MCF 10A (cell line): ENCODE measurements at places on chromosomes 3 and 15. TPM values are rescaled to one million over a fixed set of nuclear protein-coding genes. Genes with fewer than 3 reads are reported as not detected.

EIF4E3 gene
- 4.3 and 7.6 TPM in 2 replicates for total RNA-seq

TM4SF18 gene
- total RNA-seq = not detected in 2 replicates

ACKR2 gene
- 0.42 and 0.61 TPM in 2 replicates for total RNA-seq

KNG1 gene
- total RNA-seq = not detected in 2 replicates

FBXW12 gene
- total RNA-seq = not detected in 2 replicates

WDR49 gene
- 0.54 and 0.98 TPM in 2 replicates for total RNA-seq

MCTP2 gene
- 20.5 and 25.7 TPM in 2 replicates for total RNA-seq

SST gene
- total RNA-seq = not detected in 2 replicates

- no peaks in the 10 kb centered on the region for H3K27me3 ChIP-seq
These were observed 149.1 kb downstream of the SEMA6D start for GRCh38 chr15:47866446-47866845.

DNA sequence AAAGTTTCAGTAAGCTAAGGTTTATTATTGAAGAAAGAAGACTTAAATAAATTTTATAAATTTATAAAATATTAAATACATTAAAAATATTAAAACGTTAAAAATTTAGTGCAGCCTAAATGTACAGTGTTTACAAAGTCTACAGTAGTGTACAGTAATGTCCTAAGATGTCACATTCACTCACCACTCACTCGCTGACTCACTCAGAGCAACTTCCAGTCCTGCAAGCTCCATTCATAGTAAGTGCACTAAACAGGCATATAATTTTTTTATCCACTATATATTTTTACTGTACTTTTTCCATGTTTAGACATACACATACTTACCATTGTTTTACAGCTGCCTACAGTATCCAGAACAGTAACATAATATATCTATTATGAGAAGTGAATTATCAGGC, 51.5 kb downstream of the TJP1 start:
- no peak for DNase-seq
- no peak overlapping the region for H3K4me3 ChIP-seq
- no peaks in the 10 kb centered on the region for H3K27me3 ChIP-seq
- peaks cover 47% of the 10 kb centered on the region for H3K36me3 ChIP-seq
- H3K4me1 ChIP-seq = peaks cover 37% of the 10 kb centered on the region

DNA sequence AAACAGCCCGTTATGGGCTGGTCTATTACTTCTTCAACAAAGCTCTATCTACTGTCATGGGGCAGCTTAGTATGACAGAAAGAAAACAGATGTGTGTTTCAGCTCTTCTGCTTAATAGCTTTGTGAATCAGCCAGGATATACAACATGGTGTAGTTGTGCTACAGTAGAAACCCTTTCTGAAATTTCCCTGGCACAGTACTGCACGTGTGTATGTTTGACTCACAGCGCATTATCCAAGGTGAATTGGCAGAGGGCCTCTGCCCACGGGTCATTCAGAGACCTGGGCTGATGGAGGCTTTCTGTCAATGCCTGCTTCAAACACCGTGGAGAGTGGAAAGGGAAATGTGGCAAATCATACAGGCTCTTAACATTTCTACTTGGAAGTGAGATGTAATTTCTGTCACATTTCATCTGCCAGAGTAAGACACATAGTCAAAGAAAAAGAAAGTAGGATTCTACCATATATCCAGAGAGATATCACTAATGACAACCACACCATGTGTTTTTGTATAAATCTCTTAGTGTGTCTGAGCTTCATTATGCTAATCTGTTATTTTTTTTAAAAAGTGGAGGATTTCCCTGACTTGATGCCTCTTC, 505.1 kb downstream of the CNTN4 start:
- peaks cover 13% of the 10 kb centered on the region for H3K27me3 ChIP-seq
- H3K36me3 ChIP-seq = no peaks in the 10 kb centered on the region
- H3K4me3 ChIP-seq = no peak overlapping the region
- DNase-seq = no peak
- no peak overlapping the region for H3K27ac ChIP-seq
- no peaks in the 10 kb centered on the region for H3K4me1 ChIP-seq

- no peak overlapping the region for H3K27ac ChIP-seq
- H3K4me3 ChIP-seq = no peak overlapping the region
- H3K27me3 ChIP-seq = peaks cover 74% of the 10 kb centered on the region
- DNase-seq = no peak
These were observed 44.9 kb downstream of the SPATA16 start for GRCh38 chr3:173096140-173096539.

DNA sequence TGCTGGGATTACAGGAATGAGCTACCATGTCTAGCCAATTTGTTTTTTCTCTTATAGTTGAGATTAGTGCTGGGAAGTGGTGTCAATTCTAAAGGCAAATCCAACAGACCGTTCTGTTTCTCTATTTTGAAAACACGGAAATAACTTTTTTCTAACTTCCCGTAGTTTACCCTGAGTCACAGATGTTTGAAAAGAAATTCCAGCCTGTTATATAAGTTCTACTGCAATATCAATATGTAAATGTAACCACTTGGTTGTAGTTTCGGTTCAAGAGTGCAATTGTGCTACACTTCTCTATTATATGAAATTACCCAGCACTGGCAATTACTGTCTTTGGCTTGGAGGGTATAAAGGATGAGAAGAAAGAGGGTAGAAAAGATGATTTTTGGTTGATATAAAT, 22.3 kb upstream of the GNB4 start:
- DNase-seq = no peak
- no peak overlapping the region for H3K27ac ChIP-seq
- no peaks in the 10 kb centered on the region for H3K4me1 ChIP-seq
- no peak overlapping the region for H3K4me3 ChIP-seq

GRCh38 chr3:104269771-104270170, 1096.9 kb upstream of the ALCAM start:
- no peak overlapping the region for H3K4me3 ChIP-seq
- DNase-seq = no peak
- no peaks in the 10 kb centered on the region for H3K27me3 ChIP-seq
- H3K27ac ChIP-seq = no peak overlapping the region

GRCh38 chr3:143810166-143810952, 37.9 kb downstream of the SLC9A9 start:
- no peak overlapping the region for H3K4me3 ChIP-seq
- DNase-seq = no peak
- H3K4me1 ChIP-seq = peaks cover 6% of the 10 kb centered on the region
- H3K36me3 ChIP-seq = peaks cover 5% of the 10 kb centered on the region

GRCh38 chr3:52438579-52439425, 6.1 kb downstream of the SEMA3G start:
- no peak overlapping the region for H3K4me3 ChIP-seq
- no peak for DNase-seq
- peaks cover 7% of the 10 kb centered on the region for H3K4me1 ChIP-seq
- no peaks in the 10 kb centered on the region for H3K27me3 ChIP-seq
- no peaks in the 10 kb centered on the region for H3K36me3 ChIP-seq

DNA sequence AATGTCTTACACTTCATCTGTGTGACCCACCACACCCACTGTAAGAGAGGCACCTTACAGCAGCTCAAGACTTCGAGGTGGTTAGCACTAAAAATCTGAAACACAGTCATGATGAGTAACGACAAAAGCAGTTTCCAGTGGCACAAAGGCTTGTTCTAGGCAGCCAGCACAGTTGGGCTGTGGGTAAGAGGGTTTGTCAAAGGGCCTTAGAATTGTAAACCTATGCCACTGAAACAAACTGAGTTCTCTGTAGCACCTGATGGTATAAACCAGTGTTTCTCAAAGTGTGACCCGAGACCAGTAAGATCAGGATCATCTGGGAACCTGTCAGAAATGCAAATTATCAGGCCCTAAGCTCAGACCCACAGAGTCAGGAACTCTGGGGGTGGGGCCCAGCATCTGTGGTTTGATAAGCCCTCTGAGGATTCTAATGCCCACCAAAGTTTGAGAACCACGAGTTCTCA, 36.5 kb downstream of the DAPK2 start:
- no peaks in the 10 kb centered on the region for H3K27me3 ChIP-seq
- peaks cover 5% of the 10 kb centered on the region for H3K36me3 ChIP-seq
- H3K27ac ChIP-seq = peak overlapping the region; percentile 84
- peak; percentile 64 for DNase-seq

DNA sequence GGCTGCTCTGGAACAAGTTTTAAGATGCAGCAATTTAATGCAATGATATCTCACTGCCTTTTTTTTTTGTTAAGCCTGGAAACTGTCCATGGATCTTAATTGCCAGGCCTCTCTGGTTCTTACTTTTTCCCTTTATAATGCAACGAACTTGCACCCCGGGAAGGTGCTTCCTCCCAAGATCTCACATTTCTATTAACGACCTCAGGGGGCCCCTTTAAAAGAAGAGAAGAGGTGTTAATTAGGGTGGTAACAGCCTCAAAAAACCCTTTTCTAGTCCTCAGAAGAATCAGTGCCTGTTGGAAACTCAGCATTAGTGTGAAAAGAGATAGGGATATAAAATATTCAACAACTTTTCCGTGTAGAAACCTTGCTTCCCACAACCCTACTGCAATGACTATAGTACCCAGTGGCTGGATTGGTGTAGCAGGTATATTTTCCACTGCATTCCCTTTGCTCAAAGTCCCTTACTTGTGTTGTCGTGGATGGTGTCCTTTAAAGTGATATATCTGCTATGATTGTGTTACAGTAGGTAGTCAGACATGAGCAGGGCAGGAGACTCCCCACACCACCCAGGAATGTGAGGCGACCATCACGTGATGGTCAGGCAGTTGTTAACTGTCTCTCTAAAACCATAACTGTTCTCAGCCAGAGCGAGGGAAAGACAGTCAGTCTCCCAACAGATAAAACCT, 121.8 kb downstream of the CTNNB1 start:
- H3K36me3 ChIP-seq = no peaks in the 10 kb centered on the region
- no peak for DNase-seq

GRCh38 chr15:44246521-44247268, 41.8 kb upstream of the GOLM2 start:
- H3K36me3 ChIP-seq = no peaks in the 10 kb centered on the region
- H3K4me3 ChIP-seq = no peak overlapping the region
- no peak for DNase-seq
- H3K4me1 ChIP-seq = no peaks in the 10 kb centered on the region

DNA sequence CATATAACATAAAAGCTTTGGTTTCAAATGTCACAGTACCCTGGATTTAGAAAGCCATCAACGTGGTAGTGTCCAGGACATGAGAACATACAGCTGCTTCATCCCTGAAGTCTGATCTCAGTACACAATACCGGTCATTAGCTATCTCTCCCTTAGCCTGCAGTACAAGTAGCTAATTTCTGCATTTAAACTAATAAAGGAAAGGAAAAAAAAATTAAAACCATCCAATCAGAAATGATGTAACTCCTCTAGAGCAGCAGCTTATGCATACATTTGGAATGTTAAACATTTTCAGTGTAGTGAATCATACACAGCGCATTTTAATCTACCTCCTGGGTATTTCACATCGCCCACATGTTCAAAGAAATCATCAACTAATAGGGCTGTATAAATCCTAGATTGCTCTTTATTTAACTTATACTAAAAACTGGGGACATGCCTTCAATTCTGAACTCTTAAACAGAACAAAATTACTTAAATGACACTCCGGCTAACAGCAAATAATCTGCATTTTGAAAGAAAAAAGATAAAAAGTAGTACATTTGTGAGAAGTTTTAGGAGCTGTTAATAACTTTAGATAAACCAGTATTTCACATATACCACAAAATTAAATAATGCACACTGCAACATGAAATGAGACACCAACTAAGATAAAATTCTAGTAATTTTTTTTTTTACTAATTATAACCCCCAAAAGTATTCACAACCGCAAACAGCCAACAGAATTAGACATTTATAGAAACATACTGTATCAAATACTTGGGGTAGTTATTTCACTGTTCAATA, 3.7 kb downstream of the IGF2BP2 start:
- peak; percentile 78 for DNase-seq
- H3K4me1 ChIP-seq = peaks cover 29% of the 10 kb centered on the region
- no peaks in the 10 kb centered on the region for H3K27me3 ChIP-seq
- peak overlapping the region; percentile 96 for H3K4me3 ChIP-seq
- H3K36me3 ChIP-seq = peaks cover 9% of the 10 kb centered on the region
- peak overlapping the region; percentile 79 for H3K27ac ChIP-seq

DNA sequence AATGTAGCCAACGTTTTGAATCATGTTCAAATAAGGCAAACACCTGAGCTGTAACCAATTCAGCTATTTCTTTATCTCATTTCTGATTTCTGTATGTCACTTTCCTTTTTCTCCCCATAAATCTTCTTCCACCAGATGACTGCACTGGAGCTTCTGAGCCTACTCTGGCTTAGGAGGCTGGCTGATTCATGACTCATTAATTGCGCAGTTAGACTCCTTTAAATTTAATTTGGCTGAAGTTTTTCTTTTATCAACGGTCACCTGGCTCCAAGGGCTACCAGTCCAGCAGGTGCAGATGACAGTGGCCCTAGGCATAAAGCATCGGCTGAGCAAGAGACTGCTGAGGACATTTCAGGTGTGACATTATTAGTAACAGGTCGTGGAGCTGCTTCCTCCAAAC, 39.6 kb upstream of the ITGA11 start:
- no peak overlapping the region for H3K4me3 ChIP-seq
- H3K27me3 ChIP-seq = peaks cover 58% of the 10 kb centered on the region
- no peaks in the 10 kb centered on the region for H3K4me1 ChIP-seq
- no peak for DNase-seq
- H3K27ac ChIP-seq = no peak overlapping the region

- H3K36me3 ChIP-seq = no peaks in the 10 kb centered on the region
- DNase-seq = peak; percentile 65
- peaks cover 6% of the 10 kb centered on the region for H3K4me1 ChIP-seq
These were observed 94.6 kb downstream of the CYP19A1 start for GRCh38 chr15:51243774-51244173.

- no peaks in the 10 kb centered on the region for H3K36me3 ChIP-seq
- DNase-seq = no peak
- no peak overlapping the region for H3K4me3 ChIP-seq
- H3K4me1 ChIP-seq = peaks cover 5% of the 10 kb centered on the region
- no peak overlapping the region for H3K27ac ChIP-seq
These were observed 29.5 kb upstream of the MGA start for GRCh38 chr15:41630616-41631217.

- DNase-seq = peak; percentile 79
- H3K4me1 ChIP-seq = peaks cover 37% of the 10 kb centered on the region
- no peaks in the 10 kb centered on the region for H3K27me3 ChIP-seq
- no peaks in the 10 kb centered on the region for H3K36me3 ChIP-seq
- peak overlapping the region; percentile 87 for H3K27ac ChIP-seq
These were observed 66.5 kb upstream of the SH3GL3 start for GRCh38 chr15:83380682-83381081.
